ENCODE measurements at places on chromosomes 4 and X. TPM values are rescaled to one million over a fixed set of nuclear protein-coding genes. Genes with fewer than 3 reads are reported as not detected.

- ATAC-seq, result no peak
Observed at GRCh38 chr4:24497221-24497620, 87.1 kb downstream of the DHX15 start.

- ATAC-seq, result no peak
Observed at GRCh38 chrX:3638280-3638873, 75.1 kb downstream of the PRKX start.

DNA sequence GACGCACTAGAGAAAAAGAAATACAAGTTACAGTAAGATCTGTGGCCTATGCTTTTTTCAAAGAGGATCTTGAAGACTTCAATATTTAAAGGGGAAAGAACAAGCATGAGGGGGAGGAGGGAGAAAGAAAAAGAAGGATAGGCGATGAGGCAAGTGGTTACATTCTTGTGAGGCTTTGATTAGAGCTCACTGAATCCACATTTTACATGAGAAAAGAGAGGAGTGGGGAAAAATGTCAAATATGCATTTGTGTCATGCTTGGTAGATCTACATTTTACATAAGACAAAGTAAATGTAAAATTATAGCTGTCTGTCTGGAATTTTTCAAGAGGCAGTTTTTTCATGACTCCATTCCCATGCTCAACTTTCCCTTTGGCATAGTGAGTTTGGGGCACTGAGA lies 965.9 kb downstream of the FSTL5 start:
- ATAC-seq, result no peak

DNA sequence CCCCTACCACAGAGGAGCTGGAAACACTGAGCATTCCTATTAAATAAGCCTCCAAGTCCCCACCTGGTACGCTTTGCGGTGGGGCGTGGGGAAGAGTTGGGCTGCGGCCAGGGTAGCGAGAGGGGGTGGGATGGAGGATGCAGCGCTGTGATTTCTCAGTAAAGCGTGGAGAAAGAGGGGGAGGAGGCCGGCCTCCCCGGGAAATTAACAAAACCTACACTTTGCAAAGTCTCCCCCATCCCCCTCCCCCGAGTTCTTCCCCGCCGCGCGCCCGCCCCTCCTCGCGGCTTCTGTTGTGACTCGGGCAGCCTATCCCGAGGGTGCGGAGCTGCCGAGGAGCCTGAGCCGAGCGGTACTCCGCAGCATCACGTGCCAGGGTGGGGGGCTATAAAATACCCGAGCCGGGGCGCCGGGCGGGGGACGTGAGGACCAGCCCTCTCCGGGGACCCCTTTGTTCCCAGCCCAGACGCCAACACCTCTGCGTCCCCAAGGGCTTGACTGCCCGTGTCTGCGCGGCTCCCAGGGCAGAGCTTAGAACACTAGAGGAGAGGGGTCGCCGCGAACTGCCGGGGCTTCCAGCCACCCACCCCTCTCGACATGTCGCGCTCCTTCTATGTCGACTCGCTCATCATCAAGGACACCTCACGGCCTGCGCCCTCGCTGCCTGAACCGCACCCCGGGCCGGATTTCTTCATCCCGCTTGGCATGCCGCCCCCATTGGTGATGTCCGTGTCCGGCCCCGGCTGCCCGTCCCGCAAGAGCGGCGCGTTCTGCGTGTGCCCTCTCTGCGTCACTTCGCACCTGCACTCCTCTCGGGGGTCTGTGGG lies at the start of gene GSX2:
TSS of gene GSX2 (plus strand) at position 416 of the 827 bp plus-strand sequence. CDS start at position 598, 182 bp downstream.
- no peak for ATAC-seq

- ATAC-seq, result peak; percentile 48
Observed at GRCh38 chrX:107628662-107629539, 591 bp downstream of the PRPS1 start.

- no peak for ATAC-seq
Observed at GRCh38 chrX:28015993-28016392, 34.7 kb upstream of the DCAF8L1 start.

GRCh38 chr4:26873391-26874026 lies 12.9 kb downstream of the STIM2 start:
- ATAC-seq, result peak; percentile 89

DNA sequence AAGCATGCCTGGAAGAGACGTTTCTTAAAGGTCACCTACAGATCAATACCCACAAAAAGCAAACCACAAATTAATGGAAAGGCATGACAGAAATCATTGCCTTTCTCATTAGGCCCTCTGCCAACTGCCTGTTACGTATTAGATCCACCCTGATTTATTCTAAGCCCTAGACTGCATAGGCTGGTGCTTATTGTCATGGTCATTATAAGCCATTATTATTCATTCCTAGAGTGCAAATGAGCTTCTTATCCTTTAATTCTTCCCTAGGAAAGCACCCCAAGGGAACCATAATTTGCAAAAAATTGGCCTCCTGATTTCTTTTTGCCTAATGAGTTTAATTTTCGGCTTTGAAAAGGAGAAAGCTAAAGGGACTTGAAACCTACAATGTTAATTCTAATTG lies 184.2 kb upstream of the GPRIN3 start:
- ATAC-seq, result no peak

DNA sequence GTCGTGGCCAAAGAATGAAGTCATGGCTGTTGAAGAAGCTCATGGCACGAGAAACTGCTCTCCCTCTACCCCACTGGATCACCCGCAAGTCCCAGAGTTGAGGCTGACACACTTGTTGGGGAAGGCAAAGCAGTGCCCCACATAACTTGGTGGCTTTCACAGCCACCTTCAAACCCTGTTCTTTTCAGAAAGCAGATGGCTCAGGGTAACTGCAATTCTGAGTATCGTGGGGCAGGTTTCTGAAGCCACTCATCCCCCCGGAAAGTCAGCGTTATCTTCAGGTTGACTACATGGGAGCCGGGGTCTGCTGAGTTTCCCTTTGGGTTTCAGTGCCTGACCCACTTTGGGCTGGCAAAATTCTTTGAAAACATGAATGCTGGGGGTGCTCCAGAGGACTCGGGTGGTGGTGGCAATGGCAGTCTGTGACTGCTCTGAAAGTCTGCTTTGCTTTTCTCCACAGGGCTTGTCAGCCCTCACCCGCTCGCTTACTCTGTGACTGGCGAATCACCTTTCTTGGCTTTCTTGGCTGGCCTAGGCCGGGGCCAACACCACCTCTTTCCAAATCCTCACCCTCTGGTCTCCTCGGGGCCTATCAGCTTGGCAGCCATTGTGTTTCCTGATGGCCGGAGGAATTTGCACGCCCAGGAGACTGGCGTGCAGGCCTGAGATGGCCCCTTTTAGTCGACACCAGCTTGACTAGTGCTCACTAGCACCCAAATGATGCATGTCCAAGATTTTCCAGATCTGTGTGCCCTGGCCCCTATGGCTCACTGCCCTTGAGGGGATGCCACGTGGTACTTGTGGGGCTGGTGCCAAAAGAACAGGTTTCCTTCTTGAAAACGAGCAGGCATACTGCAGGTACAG lies 7.3 kb downstream of the PPP1R3F start:
- peak; percentile 58 for ATAC-seq

- peak; percentile 55 for ATAC-seq
Observed at GRCh38 chr4:86895692-86896488, 3.7 kb upstream of the C4orf36 start.

- ATAC-seq, result no peak
Observed at GRCh38 chr4:184695178-184695896, 38.6 kb downstream of the CENPU start.

DNA sequence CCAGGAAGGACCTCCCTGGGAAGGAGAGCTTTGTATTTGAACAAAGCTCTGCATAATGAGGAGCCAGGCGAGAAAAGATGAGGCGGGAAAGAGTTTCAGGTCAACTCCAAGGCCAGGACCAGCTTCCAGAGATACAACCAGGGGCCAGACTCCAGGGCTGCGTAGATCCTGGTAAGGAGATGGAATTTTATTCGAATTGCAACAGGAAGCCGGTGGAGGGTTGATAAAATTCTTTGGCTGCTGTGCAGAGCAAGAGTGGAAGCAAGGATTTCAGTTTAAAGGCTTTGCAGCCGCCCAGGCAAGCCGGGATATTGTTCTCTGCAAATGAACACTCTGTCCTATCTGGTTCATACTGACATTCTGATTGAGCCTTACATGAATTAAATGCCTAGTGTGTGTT lies 40.2 kb upstream of the CBR4 start:
- ATAC-seq, result no peak

- ATAC-seq, result no peak
Observed at GRCh38 chr4:152577708-152578396, 42.0 kb upstream of the FBXW7 start.

- no peak for ATAC-seq
Observed at GRCh38 chr4:79247695-79248394, 78.0 kb downstream of the NAA11 start.

DNA sequence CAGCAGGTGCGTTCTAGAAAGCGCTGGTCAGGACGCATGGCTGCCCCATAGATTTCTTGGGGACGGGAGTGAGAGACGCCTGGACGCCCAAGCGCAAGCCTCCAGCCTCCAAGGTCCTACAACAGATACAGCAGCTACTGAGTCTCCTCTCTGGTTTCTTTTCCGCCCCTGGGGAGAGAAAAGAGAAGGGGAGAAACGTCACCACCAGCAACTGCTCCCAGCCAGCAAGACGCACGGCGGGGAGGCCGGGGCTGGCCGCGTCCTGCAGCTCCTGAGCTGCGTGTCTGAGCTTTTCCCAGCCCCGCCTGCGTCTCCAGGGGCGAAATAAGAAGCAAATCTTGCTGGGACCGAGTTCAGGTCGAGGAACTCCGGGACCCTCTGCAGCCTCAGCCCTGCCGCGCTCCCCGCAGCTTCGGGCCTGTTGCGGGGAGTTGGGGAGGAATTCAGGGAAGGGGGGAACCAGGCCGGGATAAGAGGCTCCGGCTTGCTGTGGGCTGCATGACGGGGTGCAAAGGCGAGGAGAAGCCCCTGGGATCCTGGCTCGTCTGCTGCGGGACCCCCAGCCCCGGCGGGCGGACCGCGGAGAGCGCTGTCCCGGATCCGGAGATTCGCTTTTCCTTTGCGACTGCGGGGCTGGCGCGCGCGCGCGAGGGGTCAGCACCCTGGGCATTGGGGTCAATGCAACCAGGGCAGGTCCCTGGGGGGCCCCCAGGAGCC lies 6.8 kb upstream of the SHOX start:
- no peak for ATAC-seq

DNA sequence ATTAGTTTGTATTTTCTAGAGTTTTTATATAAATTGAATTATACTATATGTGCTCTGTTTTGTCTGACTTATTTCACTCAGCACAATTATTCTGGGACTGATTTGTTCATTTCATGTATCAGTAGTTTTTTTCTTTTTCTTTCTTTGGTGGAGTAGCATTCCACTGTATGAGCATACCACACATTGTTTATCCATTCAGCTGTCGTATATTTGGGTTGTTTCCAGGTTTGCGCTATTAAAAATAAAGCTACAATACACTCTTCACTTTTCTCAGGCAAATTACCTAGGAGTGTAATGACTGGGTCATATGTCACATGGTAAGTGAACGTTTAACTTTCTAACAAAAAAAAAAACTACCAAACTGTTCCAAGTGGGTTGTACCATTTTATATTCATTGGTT lies 9.6 kb upstream of the OTUD4 start:
- ATAC-seq, result no peak

DNA sequence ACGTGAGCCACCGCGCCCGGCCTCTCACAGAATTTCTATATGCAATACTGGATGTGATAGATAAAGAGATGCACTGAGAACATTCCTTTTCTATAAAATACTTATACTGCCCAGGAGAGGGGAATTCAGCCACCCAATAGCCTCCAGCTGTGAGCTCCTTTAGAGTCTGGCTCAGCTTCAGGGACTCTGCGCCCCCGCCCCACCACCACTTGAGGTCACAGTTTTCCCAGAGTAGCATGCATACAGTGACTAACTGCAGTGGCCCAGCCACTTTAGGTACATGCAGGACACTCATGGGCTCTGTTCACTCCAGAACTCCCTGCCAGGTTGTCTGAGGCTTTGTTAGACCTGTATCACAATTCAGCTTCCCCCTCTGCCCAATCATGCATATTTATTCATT lies 144.4 kb upstream of the TET2 start:
- ATAC-seq, result no peak

- no peak for ATAC-seq
Observed at GRCh38 chr4:40586729-40587128, 42.9 kb downstream of the RBM47 start.

DNA sequence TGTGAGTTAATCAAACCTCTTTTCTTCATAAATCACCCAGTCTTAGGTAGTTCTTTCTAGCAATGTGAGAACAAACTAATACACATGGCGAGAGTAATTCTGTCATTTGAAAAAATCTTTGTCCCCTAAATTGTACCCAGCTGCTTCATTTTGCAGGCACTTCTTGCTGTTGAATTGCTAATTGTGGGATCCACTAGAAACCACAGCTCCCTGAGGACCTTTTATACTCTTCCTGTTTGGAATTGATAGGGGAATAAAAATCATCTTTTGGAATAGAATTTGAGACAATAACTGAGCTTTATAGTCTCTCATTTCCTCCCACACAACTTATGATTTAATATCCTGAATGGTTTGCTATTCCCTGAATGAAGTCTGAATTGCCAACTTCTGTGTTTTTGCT lies 170.2 kb downstream of the PACRGL start:
- ATAC-seq, result no peak

DNA sequence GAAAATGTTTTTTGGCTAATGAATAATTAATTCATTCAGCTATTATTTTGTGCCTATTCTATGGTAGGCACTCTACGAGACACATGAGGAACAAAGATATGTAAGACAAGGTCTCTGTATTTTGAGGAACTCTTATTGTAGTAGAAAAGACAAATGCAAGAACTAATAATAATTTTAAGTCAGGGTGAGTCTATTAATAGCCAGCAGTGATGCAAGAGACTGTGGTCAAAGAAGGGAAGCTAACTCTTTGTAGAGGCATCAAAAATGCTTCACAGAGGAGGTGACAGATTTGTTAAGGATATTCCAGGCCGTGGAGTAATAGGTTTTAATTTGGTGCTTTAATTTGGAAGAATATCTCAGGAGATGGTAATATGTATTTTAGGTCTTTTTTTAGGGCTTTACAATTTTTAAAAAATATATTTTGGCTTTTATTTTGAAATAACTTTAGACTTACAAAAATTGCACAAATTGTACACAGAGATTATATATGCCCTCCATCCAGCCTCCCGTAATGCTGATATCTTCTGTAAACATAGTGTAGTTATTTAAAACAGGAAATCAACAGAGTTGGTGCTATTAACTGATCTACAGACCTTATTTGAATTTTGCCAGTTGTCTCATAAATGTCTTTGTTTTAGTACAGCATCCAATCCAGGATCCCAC lies 48.1 kb downstream of the DCLK2 start:
- ATAC-seq, result no peak

Gene RTL3
- not detected for total RNA-seq

Gene BGN
- total RNA-seq, result not detected

Gene YY2
- total RNA-seq, result 0.56 TPM

Gene RAB41
- not detected for total RNA-seq

Gene CCDC120
- 7.3 TPM for total RNA-seq

Gene ZAR1
- not detected for total RNA-seq

Gene POU4F2
- total RNA-seq, result not detected

Gene SULT1B1
- total RNA-seq, result 0.45 TPM

Gene TRMT2B
- 25.7 TPM for total RNA-seq

Gene MXRA5
- total RNA-seq, result not detected

Gene PRIMPOL
- 17.0 TPM for total RNA-seq

Gene ARMCX4
- total RNA-seq, result 11.3 TPM

Gene AR
- total RNA-seq, result 0.03 TPM

Gene ADGRG4
- not detected for total RNA-seq

Gene CT83
- not detected for total RNA-seq

Gene SSX2B
- total RNA-seq, result not detected

Gene ODAPH
- 0.87 TPM for total RNA-seq

Data from activated T-helper 17 cell treated with anti-CD3 and anti-CD28 coated beads, Interleukin-2, amount 50 U/mL, for 72 hours (primary cell).